ENCODE measurements at places on chromosomes 11 and 22.

DNA sequence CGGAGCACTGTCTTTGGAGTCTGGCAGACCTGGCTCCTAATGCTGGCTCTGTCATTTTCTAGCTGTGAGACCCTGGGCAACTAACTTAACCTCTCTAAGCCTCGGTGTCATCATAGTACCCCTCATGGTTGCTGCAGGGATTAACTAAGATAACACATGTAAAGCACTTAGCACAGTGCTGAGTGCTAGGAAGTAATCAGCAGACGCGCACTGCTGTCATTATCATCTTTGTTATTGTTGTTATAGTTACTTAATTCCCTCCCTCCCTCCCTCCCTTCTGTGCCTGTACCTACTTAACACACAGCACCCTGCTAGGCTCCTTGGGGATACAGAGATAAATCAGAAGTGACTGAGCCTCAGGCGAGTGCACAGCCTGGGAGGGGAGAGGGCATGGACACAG lies 104.7 kb upstream of the PITPNB start:
- no peak for DNase-seq

GRCh38 chr22:47795477-47796127 lies 1033.2 kb downstream of the TBC1D22A start:
- DNase-seq: no peak

DNA sequence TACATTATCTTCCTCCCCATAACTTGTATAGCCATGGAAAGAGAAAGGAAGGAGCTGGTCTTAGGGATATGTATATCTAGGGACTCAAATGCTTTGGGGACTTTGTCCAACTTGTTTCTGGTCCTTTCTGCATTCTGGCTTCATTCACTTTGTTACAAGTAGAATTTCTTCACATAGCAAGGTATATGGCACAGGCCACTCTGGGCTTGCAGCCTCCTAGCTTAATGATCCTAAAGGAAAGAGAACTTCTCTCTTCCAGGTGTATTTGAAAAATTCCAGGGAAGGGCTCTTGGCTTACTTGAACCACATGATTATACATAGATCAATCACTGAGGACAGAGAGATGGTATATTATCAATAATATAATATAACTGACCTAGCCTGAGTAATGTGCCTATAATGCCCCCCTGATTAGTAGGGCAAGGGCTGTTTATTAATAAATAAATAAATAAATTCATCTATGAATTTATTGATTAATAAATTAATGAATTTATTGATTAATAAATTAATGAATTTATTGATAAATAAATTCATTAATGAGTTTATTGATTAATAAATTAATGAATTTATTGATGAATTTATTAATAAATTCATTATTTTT lies 48.2 kb upstream of the CEP295 start:
- DNase-seq: no peak

DNA sequence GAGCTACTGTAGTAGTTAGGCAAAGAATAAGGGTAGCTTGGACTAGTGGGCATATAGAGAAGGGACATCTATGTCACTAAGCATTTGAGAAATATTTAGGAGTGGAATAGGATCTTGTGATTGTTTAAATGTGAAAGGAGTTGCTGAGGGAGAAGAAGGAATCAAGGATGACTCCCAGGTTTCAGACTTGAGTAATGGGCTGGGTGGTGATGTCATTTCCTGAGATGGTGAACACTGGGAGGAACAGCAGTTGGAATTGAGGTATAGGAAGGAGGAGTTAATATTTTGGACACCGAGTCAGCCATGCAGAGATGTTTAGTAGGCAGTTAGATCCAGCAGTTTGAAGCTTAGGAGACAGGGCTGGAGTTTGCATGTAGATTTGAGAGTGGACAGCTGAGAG lies 40.1 kb downstream of the REXO2 start:
- DNase-seq: no peak

DNA sequence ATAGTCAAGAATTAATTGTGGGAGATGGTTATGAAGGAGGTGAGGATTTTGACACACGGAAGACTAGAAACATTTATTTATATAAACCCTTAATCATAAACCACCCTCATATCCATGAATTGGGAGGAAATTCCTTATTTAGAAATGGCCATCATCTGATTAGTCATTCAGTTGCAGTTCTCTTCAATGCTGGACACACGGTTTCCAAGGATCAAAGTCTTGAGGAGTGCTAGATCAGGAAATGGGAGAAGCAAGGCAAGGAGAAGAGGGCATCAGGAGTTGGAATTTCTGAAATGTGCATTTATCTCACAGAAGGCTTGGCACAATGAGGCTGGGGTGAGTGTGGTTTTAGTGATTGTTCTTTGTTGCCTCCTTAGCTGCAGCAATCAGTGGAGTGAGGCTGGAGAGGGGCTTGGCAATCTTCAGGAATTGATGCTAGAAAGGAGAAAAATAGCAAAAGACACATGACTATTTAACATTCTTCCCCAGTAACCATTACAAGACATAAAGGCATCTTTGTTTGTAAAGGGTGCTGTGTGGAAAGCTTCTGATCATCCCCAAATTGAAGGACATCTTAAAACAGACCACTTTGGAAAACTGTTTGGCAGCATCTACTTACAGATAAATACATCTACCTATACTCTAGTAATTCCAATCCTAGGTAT lies 21.6 kb upstream of the GDPD4 start:
- no peak for DNase-seq

Data from stimulated activated CD4-positive, alpha-beta T cell treated with anti-CD3 and anti-CD28 coated beads, Interleukin-1b, Interleukin-23, amount 100 ng/mL, for 1 hour (primary cell).